ENCODE measurements at places on chromosomes 7 and 10.

- DNase-seq = no peak
Measured at GRCh38 chr10:29377333-29377961, 88.6 kb downstream of the LYZL1 start.

DNA sequence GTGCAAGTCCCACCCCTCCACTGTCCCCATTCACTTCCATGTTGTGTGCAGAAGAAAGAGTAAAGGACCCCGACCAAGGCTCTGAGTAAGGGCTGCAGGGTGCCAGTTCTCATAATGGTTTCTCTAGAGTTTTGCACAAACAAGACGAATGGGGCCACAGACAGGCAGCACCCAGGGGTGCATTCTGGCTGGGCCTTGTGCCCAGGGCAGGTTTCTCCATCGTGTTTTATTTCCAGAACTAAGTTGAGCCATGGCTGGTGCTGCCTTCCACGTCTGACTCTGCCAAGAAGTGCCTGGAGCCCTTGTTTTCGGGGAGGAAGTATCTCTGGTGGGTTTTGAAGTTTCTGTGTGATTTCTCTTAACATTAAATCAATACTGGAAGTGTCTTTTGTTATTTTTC is 95.0 kb upstream of the SDK1 start:
- no peak for DNase-seq

DNA sequence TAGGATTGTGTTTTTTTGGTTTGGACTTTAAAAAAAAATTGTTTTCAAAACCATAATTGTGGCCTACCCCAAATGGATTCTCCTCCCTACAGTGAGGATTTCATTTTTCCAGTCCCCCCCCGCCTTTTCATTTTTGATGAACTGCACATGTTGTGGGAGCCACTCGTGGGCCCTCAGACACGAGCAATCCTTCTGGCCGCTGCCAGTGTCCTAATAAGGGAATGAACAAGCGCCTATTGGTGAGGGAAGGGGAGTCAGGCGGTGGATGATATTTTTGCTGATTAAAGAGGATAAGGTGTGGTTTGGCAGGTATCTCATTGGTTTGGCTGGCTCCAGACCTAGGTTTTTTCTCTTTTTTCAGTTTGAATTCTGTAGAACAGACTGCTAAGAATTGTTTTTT is 78.7 kb upstream of the AGBL3 start:
- no peak for DNase-seq

- peak; percentile 4 for DNase-seq
Measured at GRCh38 chr7:119482209-119482608, 790.8 kb upstream of the KCND2 start.

DNA sequence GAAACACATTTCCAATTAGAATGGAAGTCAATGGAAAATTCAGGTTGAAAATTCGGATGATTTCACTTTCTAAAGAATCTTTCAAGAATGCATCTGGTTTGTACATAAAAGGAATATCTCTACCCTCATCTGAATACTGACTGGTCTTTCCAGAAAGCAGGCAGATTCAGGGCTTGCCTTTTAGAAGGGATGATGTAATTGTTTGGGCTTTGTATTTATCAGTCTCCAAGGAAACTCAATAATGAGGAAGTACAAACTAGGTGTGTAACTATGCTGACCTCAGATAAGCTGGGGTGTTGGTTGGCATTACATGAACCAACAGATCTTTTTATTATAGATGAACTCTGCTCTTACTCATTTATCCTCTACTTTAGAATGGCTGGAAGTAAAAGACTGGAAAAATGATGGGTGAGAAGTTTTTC is 24.1 kb downstream of the PDLIM1 start:
- peak; percentile 65 for DNase-seq

- DNase-seq = no peak
Measured at GRCh38 chr10:89371079-89371478, 6.8 kb upstream of the IFIT1B start.

GRCh38 chr7:45155357-45155900 is 2.2 kb upstream of the RAMP3 start:
- DNase-seq = no peak

DNA sequence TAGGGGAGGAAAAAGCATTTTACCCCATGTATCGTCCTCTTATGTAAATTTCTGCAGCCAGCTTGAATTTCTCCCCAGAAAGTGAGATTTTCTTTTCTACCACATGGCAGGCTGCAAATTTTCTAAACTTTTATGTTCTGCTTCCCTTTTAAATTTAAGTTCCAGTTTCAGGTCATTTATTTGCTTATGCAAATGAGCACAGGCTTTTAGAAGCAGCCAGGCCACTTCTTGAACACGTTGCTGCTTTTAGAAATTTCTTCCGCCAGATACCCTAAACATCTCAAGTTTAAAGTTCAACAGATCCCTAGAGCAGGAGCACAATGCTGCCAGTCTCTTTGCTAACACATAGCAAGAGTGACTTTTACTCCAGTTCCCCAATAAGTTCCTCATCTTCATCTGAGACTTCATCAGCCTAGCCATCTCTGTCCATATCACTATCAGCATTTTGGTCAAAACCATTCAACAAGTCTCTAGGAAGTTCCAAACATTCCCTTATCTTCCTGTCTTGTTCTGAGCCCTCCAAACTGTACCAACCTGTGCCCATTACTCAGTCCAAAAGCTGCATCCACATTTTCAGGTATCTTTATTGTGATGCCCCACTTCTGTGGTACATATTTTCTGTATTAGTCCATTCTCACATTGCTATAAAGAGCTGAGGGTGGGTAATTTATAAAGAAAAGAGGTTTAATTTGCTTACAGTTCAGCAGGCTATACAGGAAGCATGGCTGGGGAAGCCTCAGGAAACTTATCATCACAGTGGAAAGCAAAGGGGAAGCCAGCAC is 16.3 kb downstream of the EZH2 start:
- DNase-seq = no peak

DNA sequence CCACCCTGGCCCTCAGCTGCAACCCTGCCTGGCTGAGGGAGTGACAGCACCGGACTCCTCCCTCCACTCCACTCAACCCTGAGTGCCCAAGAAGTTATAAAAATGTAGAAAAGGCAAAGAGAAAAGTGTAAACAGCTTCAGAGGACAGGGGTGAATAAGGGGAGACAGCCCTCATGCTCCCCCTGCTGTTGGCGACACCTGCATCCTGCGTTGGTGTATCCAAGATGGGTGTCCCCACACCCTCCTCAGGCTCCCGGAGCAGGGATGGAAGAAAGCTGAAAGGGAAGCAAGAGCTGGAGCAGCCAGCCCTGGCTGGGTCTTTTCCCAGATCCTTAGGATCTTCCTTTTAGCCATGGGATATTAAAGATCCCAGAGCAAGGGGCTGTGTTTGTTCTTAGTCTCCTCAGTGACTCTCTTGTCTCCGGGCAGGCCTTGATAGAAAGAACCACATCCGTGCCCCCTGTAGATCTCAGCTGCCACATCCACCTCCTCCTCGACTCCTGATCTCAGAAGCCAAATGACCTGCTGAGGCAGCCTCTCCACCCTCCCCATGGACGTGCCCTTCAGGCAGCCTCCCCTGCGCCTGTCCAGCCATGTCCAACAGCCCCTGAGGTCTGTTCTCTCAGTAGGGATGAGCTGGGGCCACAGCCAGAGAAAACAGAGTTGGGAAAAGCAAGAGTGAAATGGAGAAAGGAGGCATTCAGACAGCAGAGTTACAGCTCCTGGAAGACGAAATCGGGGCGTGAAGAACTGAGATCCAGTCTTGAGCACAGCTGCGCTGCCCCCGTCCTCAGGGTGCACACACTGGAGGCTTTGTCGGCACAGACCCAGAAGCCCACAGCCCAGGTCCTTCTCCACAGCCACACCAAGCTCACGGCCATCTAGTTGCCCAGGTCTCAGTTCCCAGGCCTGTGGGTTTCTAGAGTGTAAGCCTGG is 6.8 kb downstream of the FAM131B start:
- DNase-seq = no peak

DNA sequence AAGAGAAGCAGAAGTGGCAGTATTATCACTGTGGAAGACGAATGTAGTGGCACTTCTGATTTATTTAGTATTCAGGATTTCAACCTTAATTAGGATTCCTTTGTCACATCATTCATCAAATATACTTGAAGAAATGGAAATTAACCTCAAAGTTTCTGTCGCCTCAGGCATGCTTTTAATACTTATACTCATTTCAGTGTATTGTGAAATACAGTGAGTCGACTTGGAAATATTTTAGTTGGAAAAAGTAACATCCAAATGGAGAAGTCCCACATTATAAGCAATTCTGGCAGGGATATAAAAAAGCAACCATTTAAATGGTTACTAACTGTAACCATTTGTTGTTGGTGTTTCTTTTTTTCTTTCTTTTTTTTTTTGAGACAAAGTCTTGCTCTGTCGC is 648.8 kb downstream of the ARL4A start:
- DNase-seq = no peak

DNA sequence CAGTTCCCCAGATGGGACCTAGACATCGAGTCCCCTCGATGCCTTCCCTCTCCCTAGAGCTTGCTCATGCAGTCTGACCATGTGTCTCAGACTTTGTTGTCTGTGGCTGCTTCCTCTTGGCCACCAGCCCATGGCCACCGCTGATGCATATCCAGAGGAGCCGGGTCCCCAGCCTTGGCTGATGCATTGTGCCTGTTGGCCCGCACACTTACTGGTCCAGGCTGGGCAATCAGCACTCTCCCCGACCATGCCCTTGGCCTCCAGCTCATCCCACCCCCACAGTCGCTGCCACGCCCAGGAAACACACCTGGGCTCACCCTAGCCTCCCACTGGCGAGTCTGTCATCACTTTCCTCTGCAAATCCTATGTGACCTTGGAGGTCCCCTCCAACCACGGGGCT is 10.1 kb downstream of the NPC1L1 start:
- DNase-seq = peak; percentile 74

DNA sequence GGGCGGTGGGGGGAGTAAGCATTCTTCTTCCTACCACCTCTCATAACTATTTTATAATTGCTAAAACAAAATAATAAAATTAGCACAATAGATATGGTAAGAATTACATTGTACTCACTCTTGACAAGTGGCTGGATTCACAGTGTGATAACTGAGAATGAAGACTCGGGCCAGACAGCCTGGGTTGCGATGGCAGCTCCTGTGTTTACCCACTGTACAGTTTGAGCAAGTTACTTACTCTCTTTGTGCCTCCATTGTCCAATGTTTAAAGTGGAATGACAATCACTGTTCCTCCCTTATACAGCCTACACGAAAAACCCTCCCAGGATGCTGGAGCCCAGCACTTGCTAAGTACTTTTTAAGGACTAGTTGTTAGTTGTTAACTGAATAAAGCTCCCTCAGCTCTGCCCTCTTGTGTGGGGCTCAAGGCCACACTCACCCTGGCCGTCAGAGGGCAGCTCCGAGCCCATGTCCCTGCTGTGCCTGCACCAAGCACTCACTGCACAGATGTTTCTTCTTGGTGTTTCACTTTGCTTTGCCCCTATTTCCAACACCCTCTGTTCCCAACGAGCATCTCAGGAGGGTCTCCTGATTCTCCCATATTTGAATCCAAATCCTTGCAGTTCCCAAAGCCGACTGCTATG is 56.4 kb upstream of the NPS start:
- no peak for DNase-seq

GRCh38 chr10:20879136-20879535 is 18.0 kb downstream of the NEBL start:
- DNase-seq = no peak

GRCh38 chr10:70558871-70559810 is 43.4 kb downstream of the PRF1 start:
- DNase-seq = no peak

GRCh38 chr7:20959281-20959680 is 172.6 kb upstream of the SP8 start:
- no peak for DNase-seq

GRCh38 chr10:118712930-118713634 is 41.7 kb downstream of the CACUL1 start:
- no peak for DNase-seq

DNA sequence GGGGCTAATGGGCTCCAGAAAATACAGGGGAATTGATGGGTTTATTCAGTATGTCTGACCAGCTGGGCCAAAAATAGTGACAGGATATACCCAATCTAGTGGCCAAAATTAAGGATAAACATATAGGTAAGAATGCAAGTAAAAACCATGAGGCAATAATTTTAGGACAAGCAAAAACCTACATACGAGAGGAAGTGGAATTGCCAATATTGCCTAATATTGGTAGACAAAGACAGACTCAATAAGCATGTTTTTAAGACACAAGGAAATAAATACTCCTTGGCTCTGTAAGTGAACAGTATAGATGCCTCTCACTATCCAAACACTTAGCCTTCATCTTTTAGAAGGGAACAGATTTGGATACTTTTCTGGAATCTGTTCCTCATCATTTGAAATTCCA is 51.0 kb downstream of the ATXN7L1 start:
- no peak for DNase-seq

DNA sequence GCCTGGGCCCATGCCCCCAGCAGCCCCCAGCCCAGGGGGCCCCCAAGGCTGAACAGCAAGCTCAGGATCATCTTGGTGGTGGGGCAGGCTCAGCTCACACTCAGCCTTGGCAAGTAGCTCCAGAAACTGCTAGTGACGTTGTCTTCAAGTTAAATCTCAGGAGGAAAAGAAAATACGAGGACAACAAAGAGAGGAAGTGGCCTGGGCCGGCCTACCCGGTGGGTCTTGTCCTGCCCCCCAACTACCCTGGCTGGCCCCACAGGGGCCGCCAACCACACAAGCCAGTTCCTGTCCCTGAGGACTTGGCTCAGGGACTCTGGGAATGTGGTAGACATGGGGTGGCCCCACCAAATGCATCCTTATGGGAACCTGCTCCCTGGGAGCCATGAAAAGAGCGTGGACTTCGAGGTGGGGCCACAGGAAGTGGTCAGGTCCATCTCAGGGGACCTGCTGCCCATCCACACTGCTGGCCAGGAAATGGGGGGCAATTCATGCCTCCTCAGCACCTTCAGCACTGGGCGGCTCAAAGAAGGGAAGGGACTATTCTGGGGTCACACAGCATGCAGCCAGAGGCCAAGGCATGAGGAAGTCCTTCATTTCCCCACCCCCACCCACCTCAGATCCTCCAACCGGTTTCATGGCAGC is at the start of gene MMRN2:
MMRN2 (minus strand) TSS at position 145 of the 645 bp plus-strand sequence; CDS start at position 71, 74 bp downstream.
- DNase-seq = no peak

- no peak for DNase-seq
Measured at GRCh38 chr7:135180122-135180521, 9.6 kb upstream of the CYREN start.

- no peak for DNase-seq
Measured at GRCh38 chr10:70380350-70381135, 1.9 kb downstream of the LRRC20 start.

- no peak for DNase-seq
Measured at GRCh38 chr10:100186253-100187212, 704 bp upstream of the ERLIN1 start.

DNA sequence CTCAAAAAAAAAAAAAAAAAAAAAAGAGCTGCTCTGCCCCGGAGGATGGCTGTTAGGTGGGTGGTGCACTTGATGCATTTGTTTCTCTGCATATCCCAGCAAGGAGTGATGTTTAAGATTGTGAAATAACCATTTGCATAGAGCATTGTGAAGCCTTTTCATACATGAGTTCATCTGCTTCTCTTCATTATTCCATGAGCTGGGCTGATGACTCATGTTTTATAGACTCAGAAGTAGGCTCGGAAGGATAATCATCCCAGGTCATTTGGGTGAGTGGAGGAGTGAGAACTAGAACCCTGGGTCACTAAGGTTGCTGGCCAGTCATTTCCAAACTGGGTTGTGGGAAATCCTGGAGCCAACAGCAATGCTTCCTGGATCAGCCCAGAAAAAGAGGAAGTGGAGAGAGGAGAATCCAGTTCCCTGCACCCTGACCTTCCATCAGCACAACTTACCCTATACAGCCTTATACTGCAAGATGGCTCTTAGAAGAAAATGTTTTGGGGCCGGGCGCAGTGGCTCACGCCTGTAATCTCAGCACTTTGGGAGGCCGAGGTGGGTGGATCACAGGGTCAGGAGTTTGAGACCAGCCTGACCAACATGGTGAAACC is 45.3 kb downstream of the TACC2 start:
- no peak for DNase-seq

GRCh38 chr10:122239578-122240257 is 31.4 kb upstream of the BTBD16 start:
- DNase-seq = no peak

Data from NCI-H2029 (cell line).